Nucleus accumbens (tissue), 56 donors: ENCODE measurements at places on chromosomes 5 and 9.

GRCh38 chr9:26662476-26662875 is 230.1 kb downstream of the CAAP1 start:
- no peak for DNase-seq

DNA sequence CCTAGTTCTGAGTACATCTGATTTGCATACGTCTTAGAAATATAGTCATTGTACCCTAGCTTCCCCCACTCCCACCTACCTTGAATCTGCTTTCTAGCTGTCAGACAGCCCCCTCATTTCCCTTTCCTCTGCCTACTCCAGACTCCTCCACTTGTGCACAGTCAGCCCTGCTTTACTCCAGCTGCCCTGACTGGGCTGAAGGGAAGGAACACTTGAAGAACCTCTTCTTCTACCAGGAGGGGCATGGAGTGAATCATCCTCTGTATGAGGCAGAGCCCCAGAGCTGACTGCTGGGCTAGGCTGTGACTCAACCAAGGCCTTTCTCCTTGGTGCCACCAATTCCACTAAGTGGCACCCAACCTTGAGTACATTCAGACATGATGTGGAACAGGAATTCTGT is 18.1 kb upstream of the ZFR start:
- DNase-seq: peak; percentile 66

- no peak for DNase-seq
Observed at GRCh38 chr9:93427655-93428379, 23.7 kb upstream of the FAM120A start.

DNA sequence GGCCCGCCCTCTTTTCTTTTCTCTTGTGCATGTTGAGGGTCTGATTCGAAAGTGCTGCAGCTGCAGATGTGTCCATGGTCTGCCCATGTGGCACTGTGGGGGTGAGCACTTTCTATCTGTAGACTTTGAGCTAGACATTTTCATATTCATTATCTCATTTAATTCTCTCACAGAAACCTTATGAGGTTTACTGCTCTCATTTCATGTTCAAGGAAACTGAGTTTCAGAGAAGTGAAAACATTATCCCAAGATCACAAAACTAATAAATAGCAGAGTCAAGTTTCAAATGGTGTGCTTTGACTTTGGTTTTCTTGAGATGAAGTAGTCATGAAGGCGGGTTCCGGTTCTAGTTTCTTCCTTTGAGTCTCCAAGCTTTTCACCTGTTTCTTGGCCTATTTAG is 536.5 kb upstream of the ZNF462 start:
- no peak for DNase-seq

- DNase-seq: no peak
Observed at GRCh38 chr9:73152953-73153352, 1.3 kb downstream of the ANXA1 start.

DNA sequence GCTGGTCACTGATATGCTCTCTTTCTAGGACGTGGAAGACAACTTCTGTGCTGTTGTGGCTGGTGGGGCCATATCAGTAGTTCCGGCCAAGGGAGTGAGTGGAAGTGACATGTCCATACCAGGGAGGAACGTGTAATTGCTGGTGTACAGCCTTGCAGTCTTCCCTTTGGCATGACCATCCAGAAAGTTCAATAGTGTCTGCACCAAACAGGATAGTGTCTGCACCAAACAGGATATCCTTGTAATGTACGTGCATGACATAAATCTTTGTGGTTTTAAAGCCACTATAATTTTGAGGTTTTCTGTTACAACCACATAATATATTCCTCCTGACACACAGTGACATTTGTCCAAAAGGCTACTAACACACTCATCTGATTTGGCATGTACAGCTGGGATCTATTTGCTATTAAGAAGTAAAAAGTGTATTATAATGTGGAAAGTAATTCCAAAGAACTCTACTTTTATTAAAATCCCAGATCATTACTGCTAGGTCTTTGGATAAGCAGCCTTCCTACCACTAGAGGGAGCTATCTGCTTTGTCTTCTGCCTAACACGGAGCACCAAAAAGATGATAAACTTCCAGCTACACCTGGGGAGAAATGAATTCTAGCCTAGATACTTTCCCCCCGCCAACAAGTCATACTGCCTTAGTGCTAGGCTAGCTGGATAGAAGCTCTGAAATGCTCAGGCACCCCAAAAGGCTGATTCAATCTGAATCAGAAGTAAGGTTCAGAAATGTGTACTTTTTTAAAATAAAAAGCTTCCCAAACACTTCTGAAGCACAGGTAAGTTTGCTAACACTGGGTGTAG is 52.7 kb downstream of the RNF145 start:
- DNase-seq: no peak

- no peak for DNase-seq
Observed at GRCh38 chr5:30324083-30324482, 869.4 kb upstream of the CDH6 start.

- no peak for DNase-seq
Observed at GRCh38 chr5:107455111-107455544, 215.6 kb downstream of the EFNA5 start.

DNA sequence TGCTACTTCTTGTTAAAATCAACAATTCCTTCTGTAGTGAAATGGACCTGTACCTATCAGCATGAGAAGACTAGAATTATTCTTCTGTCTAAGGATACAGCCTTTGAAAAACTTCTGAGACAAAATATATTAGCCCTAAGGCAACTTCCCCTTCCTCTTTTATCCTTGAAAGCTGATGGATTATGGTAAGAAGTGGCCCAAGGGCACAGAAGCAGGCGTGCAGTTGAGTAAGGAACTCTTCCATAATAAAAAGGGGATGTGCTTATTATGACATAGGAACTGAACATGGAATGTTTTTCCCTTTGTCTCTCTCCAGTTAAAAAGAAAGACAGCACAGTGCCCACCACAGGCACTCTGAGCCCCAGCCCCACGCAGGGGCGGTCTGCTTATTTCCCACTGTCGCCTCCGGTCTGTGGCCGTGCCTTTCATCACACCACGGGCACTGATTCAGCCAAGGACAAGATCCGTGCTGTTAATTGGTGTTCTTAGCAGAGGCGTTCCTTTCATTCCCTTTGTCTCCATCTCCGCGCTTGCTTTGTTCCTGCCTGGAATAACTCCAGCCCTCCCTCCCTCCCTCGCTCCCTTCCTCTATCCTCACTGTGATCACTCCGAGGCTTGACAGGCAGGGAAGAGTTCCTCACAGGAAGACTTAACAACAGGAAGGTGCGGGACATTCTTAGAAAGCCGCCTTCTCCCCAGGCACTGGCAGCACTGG is 135.9 kb upstream of the OTULINL start:
- DNase-seq: peak; percentile 39

DNA sequence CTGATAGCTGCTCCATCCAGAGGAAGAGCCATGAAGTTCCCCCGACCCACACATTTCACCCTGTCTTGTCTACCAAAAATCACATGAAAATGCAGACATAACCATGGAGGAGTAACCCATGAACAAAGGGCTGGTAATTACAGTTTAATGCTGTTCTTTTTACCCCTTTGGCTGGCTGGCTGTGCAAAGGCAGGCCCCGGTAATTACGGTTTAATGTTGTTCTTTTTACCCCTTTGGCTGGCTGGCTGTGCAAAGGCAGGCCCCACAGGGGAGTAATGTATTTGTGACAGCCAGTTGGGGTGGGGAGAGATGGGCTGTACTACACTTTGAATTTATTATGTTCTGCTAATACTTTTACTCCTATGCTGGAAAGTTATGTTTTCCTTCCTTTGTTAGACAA is 41.7 kb downstream of the PIK3R1 start:
- no peak for DNase-seq

- DNase-seq: no peak
Observed at GRCh38 chr5:165393839-165394238, 1888.4 kb downstream of the MAT2B start.

DNA sequence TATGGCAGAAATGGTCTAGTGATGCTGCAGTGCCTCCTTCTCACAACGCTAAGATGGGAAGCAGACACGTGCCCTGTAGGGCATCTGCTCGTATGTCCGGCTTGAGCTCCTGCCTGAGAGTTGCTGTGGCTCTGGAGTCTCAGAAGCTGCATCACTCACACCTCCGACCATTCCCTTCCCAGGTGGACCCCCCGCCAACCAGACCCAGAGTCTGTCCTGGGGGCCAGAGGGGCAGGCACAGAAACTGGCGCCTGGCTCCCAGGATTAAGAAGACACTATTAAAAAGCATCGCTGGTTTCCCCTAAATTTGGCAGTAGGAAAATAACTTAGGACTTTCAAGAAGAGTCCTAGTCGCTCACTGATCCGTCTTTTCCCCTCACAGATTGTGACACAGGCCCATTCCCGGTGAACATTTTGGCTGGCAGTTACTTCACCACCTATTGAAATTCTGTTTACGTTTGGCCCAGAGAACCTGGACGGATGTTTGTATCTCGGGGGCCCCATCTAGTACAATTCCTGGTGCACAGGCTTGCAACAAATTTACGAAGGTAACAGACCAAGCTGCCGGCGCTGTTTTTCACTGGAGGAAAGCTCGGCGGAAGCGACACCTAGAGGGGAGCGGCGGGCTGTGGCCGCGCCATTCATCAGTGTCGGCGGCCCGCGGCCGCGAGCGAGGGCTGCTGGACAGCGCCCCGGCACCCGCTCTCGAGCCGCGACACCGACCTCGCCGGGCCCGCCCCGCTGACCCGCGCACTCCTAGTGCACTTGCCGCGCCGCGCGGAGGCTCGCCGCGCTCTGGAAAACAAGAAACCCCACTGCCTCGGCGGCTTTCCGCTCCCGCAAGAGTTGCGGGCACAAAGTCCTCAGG is 1.6 kb downstream of the FSTL4 start:
- DNase-seq: peak; percentile 43

- no peak for DNase-seq
Observed at GRCh38 chr9:113238859-113239232, 17.5 kb downstream of the SLC31A1 start.
